ENCODE measurements at places on chromosomes 12 and 14. TPM values are rescaled to one million over a fixed set of nuclear protein-coding genes. Genes with fewer than 3 reads are reported as not detected.

ZFHX2 gene
- total RNA-seq = 0.30 TPM

SPTB gene
- total RNA-seq = 0.05 TPM

TOMM20L gene
- not detected for total RNA-seq

B4GALNT1 gene
- 3.3 TPM for total RNA-seq

GLS2 gene
- total RNA-seq = not detected

TMTC1 gene
- 8.9 TPM for total RNA-seq
